ENCODE measurements at places on chromosomes 4 and X. TPM values are rescaled to one million over a fixed set of nuclear protein-coding genes. Genes with fewer than 3 reads are reported as not detected.

NPNT gene
- total RNA-seq, result 234 TPM

TRO gene
- total RNA-seq, result 8.8 TPM

- DNase-seq, result peak; percentile 64
Measured at GRCh38 chr4:83125738-83126141, 11.2 kb upstream of the PLAC8 start.

DNA sequence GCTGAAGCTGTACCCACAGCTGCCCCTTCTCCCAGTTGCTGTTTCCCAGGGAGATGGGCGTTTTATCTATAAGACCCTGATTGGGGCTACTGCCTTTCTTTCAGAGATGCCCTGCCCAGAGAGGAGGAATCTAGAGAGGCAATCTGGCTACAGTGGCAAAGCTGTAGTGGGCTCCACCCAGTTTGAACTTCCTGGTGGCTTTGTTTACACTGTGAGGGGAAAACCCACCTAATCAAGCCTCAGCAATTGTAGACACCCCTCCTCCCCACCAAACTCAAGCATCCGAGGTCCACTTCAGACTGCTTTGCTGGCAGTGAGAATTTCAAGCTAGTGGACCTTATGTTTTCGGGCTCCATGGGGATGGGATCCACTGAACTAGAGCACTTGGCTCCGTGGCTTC lies 240.4 kb upstream of the AFF2 start:
- no peak for DNase-seq

- no peak for DNase-seq
Measured at GRCh38 chr4:104015680-104016079, 295.9 kb upstream of the TACR3 start.

GIMD1 gene
- not detected for total RNA-seq

SLC49A3 gene
- total RNA-seq, result 12.2 TPM

- DNase-seq, result no peak
Measured at GRCh38 chr4:156477636-156478035, 494.0 kb downstream of the PDGFC start.

DNA sequence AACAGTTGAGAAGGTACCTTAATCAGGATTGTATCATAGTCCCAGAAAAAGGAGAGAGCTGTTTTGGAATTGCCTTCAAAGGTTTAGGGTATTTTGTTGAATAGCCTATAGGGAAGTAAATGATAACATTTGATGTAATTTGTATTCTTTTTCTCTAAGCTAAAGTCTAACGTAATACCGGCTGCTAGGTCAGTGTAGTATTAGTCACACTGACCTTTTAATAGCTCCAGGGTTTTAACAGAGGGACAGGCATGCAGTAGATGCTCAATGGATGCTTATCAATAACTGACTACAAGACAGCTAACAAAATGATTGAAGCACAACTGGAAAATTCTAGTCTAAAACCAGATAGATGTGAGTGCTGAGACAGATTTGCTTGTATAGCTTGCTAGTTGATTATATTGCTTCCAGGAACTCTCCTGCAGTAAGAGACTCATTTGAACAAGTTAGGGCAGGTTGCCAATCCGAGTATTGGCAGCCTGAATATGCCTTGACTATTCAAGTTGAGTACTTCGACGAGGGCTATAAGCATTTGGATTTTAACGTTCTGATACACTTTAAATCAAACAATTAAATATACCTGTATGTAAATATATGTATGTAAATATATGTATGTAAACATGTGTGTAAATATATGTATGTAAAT lies 16.5 kb upstream of the PNPLA4 start:
- DNase-seq, result no peak

DNA sequence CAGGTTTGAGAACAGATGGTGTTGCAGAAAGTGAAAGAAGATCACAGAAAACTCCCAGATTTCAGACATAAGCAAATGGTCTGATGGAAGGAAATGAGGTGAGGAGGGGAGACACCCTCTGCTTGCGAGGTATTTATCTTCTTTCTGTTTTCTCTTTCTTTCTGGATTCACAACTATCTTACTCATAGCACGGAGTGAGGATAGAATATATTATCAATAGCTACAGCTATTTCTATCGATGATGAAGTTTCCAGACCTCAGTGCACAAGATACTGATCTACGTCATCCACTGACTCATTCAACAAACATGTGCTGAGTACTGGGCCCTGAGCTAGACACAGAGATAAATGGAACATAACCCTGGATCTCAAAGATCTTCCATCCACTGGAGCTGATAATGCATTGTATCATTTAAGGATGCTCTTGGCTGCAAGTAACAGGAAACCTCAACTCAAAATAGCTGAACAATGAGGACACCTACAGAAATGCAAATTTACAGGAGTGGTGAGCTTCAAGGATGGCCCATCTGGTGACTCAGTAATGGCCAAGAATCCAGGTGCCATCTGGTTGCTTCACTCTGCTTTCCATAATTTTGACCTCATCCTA lies 21.2 kb downstream of the SLC2A9 start:
- DNase-seq, result no peak

DNA sequence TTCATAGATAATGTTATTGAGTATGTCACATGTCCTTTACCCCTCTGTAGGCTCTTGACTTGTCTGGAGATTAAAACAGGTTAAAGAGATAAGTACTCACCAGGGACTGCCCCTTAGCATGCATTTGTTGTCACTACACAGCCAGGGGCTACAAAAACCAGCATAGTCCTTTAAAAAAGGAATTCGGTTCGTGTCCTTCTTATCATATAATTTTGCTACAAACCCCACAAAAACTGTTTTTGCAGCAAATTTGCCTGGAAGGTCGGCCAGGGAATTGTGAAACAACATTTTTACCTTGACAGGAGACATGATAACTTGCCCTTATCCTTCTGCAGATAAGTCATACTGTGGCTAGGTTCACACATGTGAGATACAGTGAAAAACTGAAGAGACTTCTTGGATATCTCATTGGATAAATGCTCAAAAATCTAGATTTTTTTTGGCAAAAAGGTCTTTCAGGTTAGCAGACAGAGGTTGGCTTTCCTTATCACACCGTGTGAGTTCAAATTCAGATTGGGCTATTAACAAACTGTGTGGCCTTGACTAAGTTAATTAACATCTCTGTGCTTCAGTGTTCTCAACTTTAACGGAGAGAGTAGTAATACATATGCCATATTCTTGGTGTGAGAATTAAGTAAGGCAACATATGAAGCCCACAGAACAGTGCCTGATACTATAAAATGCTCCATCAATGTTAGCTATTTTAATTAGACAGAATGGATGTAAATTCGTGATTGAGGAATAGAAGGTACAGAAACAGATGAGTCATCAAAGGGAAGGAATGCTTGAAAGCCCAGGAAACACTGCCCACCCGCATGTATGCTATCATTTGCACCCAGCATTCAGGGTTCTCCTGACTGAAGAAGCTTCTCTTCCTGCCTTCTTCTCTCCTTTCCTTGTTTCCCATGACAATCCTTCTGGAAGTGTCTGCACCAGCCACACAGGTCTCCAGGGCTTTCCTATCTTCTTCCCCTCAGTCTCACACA lies 30.0 kb downstream of the FAM9C start:
- DNase-seq, result no peak

- no peak for DNase-seq
Measured at GRCh38 chr4:92994727-92995126, 691.0 kb downstream of the GRID2 start.

GRCh38 chr4:166012129-166013030 lies 139.3 kb downstream of the TLL1 start:
- no peak for DNase-seq

CCDC110 gene
- total RNA-seq, result not detected

PAK3 gene
- 1.1 TPM for total RNA-seq

DNA sequence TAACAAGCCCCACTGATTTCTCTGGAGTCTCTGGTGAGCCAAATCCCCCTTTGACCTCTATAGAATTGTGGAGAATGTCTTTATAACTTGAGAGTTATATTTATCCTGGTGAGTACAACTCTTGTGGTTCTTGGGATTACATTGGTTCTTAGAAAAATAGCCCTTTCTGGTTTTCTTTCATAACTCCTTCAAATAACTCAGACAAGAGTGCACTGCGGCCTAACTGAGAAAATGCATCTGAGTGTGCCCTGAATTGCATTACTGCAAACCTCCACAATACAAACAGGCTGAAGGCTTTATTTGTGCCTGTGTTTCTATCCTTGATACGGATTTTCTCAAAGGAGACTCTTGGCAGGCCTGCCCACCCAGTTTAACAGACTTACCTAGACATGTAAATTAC lies 2.7 kb downstream of the BEX3 start:
- no peak for DNase-seq

Measured in upper lobe of left lung (tissue), 6 donors.